ENCODE measurements at places on chromosomes 4 and X.

DNA sequence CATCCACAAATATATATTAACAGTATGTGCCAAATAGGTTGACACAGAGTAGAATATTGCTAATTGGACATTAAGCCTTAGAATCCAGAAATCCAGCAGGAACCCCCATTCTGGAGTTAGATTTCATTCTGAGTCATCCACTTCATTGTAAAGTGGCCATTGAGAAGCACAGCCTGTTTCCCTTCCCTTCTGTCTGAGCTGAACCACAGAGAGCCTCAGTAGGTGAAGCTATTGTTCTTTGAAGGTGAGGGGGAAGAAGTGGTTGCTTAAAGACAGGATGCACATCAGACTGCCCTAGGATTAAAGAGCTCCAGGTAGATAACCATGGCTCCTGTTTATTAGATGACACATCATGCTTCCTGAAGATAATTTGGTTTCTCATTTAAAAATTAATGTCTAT, 30.6 kb upstream of the MCF2 start:
- no peak for DNase-seq

- DNase-seq, result no peak
Measured at GRCh38 chr4:53801373-53801772, 210.1 kb upstream of the LNX1 start.

- DNase-seq, result no peak
Measured at GRCh38 chr4:5799406-5799805, 88.4 kb downstream of the EVC start.

DNA sequence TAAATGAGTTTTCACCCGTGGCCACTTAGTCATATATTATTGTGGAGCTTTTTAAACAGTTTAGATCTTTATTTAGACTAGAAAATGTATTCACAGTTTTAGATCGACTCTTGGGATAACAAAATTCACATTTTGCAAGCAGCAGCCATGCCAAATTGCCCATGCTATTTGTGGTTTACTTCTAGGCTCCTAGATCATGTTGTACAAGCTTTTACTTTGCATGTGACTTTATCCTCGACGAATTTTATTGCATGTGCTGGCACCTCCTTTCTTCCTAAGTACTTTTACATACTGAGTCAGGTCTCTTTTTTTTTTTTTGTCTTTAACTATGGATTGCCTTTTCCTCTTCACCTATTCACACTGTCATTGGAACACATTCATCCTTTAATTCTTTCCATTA, 23.2 kb downstream of the BBS12 start:
- DNase-seq, result no peak

- DNase-seq, result peak; percentile 45
Measured at GRCh38 chr4:113951263-113951662, 28.2 kb downstream of the ARSJ start.
